ENCODE measurements at places on chromosomes 3 and 15. TPM values are rescaled to one million over a fixed set of nuclear protein-coding genes. Genes with fewer than 3 reads are reported as not detected.

Gene SLC22A14
- not detected for total RNA-seq

Gene RHCG
- total RNA-seq: 0.52 TPM

Gene PCOLCE2
- total RNA-seq: 41.5 TPM

Gene ALDH1A2
- total RNA-seq: 2.1 TPM

Gene ATP13A4
- 14.3 TPM for total RNA-seq

- DNase-seq: no peak
Measured at GRCh38 chr3:127384717-127385539, 97.1 kb upstream of the PRR20G start.

DNA sequence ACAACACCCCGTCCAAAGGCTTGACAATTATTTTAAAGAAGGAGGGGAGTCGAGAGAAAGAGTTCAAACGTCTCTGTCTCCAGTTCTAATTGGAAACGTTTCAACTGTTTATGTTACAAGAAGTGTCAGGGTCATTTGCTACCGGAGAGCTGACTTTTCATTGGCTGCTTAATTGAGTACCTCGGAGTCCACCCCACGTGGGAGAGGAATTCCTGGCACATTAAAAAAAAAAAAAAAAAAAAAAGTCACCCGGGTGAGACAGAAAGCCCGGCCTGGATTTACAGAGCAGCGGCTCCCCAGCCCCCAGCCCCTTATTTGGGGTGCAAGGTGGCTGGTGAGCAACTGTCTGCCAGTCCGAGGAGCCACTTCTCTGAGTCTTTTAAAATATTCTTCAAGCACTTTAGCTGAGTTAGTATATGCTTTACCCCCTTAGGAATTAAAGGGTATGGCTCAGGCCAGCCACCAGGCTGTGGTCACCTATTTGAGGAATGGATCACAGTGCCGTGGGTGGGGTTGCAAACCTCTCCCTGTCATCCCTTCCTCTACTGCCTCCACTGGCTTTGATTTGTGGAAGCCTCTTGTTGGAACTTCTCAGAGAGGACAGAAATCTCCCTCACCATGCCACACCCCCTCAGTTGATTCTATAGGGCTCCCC lies 3.9 kb upstream of the TLE3 start:
- peak; percentile 93 for DNase-seq

GRCh38 chr15:65355988-65356353 lies 21.8 kb downstream of the IGDCC3 start:
- no peak for DNase-seq

GRCh38 chr15:75076277-75076676 lies 52.9 kb downstream of the PPCDC start:
- no peak for DNase-seq

DNA sequence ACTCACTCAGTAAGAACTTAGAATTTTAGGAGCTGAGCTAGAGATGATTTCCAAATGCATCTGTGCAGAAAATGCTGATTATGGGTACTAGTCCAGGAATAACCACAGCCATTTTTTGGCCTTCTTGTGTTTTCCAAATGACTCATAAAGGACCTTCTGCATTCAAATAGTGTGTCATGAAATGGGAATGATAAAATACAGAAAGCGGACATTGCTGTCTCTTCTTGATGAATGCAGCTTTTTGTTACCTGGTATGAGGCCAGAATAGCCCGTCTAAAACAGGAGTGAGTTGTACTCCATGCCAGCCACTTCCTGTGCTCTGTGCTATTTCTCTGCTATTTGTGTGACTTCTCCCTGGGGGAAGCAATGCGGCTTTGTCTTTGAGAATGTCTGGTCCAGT lies 20.5 kb upstream of the FRMD5 start:
- no peak for DNase-seq

- DNase-seq: no peak
Measured at GRCh38 chr3:62951037-62951613, 75.9 kb upstream of the CADPS start.

DNA sequence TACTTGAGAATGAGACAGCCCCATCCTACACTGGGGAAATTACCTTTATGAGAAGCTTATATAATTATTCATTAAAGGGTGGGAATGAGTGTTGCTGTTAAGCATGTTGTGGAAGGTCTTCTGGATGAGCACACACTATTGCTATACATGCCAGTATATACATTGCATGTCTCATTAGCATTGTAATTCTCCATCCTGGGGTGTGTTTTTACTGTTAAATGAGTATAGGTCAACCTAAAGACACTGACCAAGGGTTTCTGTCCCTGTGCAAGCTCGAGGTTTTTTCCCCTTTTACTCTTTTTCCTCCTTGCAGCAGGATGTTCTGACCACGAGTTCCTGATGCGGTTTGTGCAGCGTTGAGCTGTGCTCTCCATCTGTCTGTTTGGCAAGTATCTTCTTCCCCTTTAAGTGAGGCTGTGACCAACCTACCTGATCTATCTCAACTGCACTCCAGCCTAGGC lies 7.2 kb upstream of the IVD start:
- DNase-seq: no peak

Data from body of pancreas (tissue), 4 donors.